Gastroesophageal sphincter (tissue), 4 donors: ENCODE measurements at places on chromosomes 12 and 14.

DNA sequence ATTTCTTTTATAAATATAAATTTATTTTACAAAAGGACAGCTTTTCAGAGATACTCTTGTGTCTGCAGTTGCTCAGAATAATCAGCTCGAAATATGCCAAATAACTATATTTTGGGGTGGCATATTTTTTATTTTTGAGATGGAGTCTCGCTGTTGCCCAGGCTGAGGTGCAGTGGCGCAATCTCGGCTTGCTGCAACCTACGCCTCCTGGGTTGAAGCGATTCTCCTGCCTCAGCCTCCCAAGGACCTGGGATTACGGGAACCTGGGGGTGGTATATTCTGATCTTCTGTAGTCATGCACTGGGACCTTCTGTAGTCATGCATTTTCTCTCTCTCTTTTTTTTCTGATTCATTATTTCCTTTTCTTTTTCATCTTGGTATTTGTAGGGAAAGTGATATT, 135.0 kb upstream of the AMIGO2 start:
- no peak for ATAC-seq
- H3K4me3 ChIP-seq, result no peak overlapping the region
- no peaks in the 10 kb centered on the region for H3K4me1 ChIP-seq

GRCh38 chr12:108515916-108516315, 839 bp downstream of the FICD start:
- H3K36me3 ChIP-seq, result peaks cover 43% of the 10 kb centered on the region
- ATAC-seq, result no peak
- peaks cover 8% of the 10 kb centered on the region for H3K4me1 ChIP-seq
- no peak overlapping the region for H3K27ac ChIP-seq
- H3K27me3 ChIP-seq, result no peaks in the 10 kb centered on the region

- ATAC-seq, result no peak
- no peak overlapping the region for H3K4me3 ChIP-seq
- no peaks in the 10 kb centered on the region for H3K27me3 ChIP-seq
- no peaks in the 10 kb centered on the region for H3K36me3 ChIP-seq
- no peaks in the 10 kb centered on the region for H3K4me1 ChIP-seq
Measured at GRCh38 chr12:67152451-67152850, 116.7 kb upstream of the CAND1 start.

DNA sequence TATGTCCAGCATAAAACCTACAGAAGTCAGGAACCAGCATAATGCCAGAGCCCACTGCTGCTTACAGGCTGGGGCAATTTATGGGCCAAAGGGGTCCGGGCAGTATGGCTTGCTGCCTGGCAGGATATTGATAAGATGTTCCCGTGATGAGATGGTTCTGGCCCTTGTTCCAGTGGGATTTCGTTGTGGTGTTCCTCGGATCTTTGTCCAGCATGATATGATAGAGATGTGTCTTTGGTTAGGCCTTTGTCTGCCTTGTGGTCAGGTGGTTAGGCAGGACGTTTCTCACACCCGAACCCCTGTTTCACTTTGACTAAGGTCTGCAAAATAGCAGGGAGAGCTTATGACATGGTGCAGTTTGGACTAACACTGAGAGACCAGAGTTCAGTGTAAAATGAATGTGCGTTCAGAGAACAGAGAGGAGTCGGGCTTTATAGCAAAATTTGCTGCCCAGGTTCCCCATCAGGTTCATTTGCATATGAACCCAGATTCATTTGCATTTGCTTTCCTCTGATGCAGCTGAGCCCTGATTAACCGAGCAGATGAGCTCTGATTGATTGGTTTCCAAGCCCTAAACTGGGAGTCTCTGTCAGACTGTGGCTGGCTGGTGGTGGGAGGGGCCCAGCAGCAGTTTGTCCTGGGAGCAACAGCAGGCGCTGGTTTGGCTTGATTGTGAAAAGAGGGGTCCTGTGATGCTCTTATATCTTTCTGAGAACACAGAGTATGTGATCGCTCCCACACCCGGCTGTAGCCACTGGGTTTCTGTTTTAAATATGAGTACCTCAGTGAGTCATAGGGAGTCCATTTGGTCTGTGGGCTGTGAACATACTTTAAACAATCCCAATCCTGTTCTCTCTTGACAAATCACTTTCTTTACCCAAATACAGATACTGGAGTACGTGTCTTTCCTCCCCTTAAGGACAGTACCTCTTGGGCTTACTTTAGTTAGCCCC, 156.3 kb upstream of the PZP start:
- ATAC-seq, result no peak
- no peak overlapping the region for H3K4me3 ChIP-seq
- no peaks in the 10 kb centered on the region for H3K27me3 ChIP-seq
- H3K4me1 ChIP-seq, result no peaks in the 10 kb centered on the region
- no peaks in the 10 kb centered on the region for H3K36me3 ChIP-seq

DNA sequence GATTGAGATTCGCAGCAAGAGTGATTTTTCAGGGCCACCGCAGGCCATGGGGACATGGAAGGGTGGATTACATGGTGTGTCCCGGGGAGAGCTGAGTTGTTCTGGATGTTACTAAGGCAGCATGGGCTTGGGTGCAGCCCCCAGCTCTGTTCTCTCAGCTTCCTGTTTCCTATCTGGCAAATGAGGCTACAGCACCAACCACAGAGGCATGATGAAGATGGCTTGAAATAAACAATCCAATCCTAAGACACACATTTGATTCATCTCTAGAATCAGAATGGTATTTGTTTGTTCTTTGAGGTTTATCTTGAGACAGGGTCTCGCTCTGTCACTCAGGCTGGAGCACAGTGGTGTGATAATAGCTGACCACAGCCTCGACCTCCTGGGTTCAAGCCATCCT, 21.6 kb downstream of the GLTP start:
- H3K36me3 ChIP-seq, result peaks cover 66% of the 10 kb centered on the region
- H3K27ac ChIP-seq, result no peak overlapping the region
- no peak for ATAC-seq
- no peaks in the 10 kb centered on the region for H3K27me3 ChIP-seq
- H3K4me1 ChIP-seq, result no peaks in the 10 kb centered on the region
- no peak overlapping the region for H3K4me3 ChIP-seq

DNA sequence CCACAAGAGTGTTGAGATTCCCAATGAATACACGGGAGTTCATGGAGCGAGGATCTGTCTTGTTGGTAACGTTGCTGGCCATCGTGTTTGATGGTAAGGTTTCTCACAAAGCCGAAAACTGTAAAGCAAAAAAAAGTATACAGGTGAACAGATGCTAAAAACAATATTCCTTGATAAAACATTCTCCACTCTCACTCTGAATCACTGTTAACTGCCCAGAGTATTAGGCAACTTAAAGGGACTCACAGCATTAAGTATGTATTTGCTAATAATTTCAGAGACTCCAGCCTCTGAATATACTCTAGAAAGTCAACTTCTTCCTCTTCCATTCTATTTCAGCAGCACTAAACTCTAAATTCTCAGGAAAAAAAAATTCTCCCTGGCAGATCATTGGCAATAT, 35.1 kb downstream of the HNRNPC start:
- peaks cover 52% of the 10 kb centered on the region for H3K36me3 ChIP-seq
- no peak overlapping the region for H3K4me3 ChIP-seq
- no peaks in the 10 kb centered on the region for H3K27me3 ChIP-seq
- peaks cover 16% of the 10 kb centered on the region for H3K4me1 ChIP-seq
- ATAC-seq, result no peak
- H3K27ac ChIP-seq, result no peak overlapping the region

- peak overlapping the region; percentile 84 for H3K27ac ChIP-seq
- peaks cover 14% of the 10 kb centered on the region for H3K4me1 ChIP-seq
- H3K36me3 ChIP-seq, result no peaks in the 10 kb centered on the region
- no peak overlapping the region for H3K4me3 ChIP-seq
Measured at GRCh38 chr14:76919431-76920330, 93.5 kb downstream of the LRRC74A start.

DNA sequence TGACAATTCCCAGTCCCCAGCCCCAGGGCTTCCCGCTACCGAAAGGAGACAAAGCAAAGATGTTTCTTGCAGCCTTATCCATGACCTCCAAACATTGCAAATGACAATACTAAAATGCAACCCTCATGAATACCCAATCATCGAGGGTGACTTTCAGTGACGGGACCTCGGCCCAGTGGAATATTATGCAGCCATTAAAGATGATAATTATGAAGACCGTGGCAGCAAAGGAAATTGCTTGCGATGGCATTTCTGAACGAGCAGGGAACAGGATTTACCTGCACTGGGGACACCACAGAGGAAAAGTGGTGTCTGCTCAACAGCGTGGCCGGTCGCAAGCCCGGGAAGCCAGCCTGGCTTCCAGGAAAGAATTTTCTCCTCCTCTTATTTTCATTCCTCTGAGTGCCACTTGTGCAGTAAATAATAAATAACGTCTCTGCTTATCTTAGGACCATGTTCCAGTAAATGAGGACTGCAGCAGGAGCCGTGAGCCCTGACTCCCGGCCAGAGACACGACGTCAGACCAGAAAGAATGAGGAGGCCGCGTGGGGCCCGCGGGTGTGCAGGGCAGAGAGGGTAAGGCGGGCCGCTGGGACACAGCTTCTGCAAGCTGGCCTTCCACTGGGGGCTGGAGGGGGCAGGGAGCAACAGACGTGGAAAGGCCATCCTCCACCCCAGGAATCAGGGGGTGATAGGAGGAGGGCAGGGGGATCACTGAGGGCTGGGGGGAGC, 6.6 kb downstream of the C14orf180 start:
- no peak overlapping the region for H3K27ac ChIP-seq
- H3K36me3 ChIP-seq, result no peaks in the 10 kb centered on the region
- H3K27me3 ChIP-seq, result peaks cover 43% of the 10 kb centered on the region
- no peak for ATAC-seq
- no peak overlapping the region for H3K4me3 ChIP-seq
- no peaks in the 10 kb centered on the region for H3K4me1 ChIP-seq

- no peaks in the 10 kb centered on the region for H3K36me3 ChIP-seq
- ATAC-seq, result no peak
- H3K4me1 ChIP-seq, result peaks cover 16% of the 10 kb centered on the region
- no peak overlapping the region for H3K4me3 ChIP-seq
Measured at GRCh38 chr14:33569821-33570687, 380.8 kb downstream of the EGLN3 start.

DNA sequence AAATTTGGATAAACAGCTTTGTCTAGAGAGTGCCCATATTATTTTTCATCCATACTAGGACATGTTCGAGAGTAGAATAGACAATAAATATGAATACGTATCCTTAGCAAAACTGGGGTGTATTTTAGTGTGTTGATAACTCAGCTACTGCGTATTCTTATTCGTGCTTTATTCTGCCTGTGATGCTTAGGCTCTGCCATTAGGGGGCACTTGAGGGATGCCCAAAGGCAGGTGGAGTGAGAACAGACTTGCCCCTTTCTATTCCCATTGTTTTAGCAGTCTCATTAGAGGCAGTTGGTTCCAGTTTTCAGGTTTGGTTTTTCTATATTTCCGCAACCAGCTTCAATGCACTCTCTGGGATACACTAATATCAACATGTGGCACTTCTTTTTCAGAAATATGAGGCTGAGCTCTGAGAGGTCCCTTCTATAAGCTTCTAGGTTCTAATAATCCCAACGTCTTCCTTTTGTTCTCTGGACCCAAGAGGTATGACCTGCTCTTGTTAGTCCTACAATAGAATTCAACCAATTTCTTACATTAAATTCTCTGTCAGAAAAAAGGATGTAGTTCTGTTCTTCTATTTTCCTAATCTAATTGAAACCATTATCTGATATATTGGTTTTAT, 985.7 kb upstream of the FBXO33 start:
- no peak overlapping the region for H3K27ac ChIP-seq
- H3K4me3 ChIP-seq, result no peak overlapping the region
- H3K36me3 ChIP-seq, result no peaks in the 10 kb centered on the region
- H3K27me3 ChIP-seq, result no peaks in the 10 kb centered on the region
- no peak for ATAC-seq

GRCh38 chr12:102095677-102096263, 24.1 kb downstream of the NUP37 start:
- no peak for ATAC-seq
- no peak overlapping the region for H3K27ac ChIP-seq
- no peaks in the 10 kb centered on the region for H3K4me1 ChIP-seq
- no peaks in the 10 kb centered on the region for H3K36me3 ChIP-seq

GRCh38 chr14:89198544-89199329, 218.3 kb downstream of the FOXN3 start:
- peak; percentile 35 for ATAC-seq
- no peak overlapping the region for H3K27ac ChIP-seq
- no peaks in the 10 kb centered on the region for H3K36me3 ChIP-seq
- peaks cover 8% of the 10 kb centered on the region for H3K4me1 ChIP-seq

GRCh38 chr14:105076805-105077648, 11.8 kb upstream of the GPR132 start:
- no peaks in the 10 kb centered on the region for H3K4me1 ChIP-seq
- H3K36me3 ChIP-seq, result no peaks in the 10 kb centered on the region
- ATAC-seq, result no peak
- H3K27ac ChIP-seq, result no peak overlapping the region
- H3K27me3 ChIP-seq, result peaks cover 52% of the 10 kb centered on the region

- peak overlapping the region; percentile 92 for H3K27ac ChIP-seq
- peaks cover 19% of the 10 kb centered on the region for H3K4me1 ChIP-seq
- H3K4me3 ChIP-seq, result peak overlapping the region; percentile 34
- H3K27me3 ChIP-seq, result no peaks in the 10 kb centered on the region
- ATAC-seq, result peak; percentile 50
Measured at GRCh38 chr12:6613015-6613775, 6.0 kb upstream of the CHD4 start.

DNA sequence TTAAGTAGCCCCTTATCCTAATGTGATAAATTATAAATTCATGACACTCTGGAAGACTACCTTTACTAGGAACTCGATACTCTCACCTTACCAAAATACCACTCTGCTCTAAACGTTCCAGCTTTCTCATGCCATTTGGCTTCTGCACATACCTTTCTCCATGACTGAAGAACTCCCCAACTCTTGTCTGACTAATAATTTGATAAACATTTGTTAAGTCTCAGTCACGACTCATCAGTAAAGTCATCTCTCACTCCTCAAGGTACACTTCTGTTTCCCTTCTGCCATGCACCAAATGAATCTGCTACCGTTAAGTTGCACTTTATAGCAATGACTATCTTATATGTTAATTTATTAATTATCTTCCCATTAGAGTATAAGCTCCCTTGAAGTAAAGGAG, 498.3 kb upstream of the NOVA1 start:
- H3K27ac ChIP-seq, result no peak overlapping the region
- H3K4me1 ChIP-seq, result no peaks in the 10 kb centered on the region
- no peak overlapping the region for H3K4me3 ChIP-seq

GRCh38 chr12:86772696-86773095, 516.5 kb upstream of the MGAT4C start:
- H3K36me3 ChIP-seq, result no peaks in the 10 kb centered on the region
- no peak for ATAC-seq
- no peaks in the 10 kb centered on the region for H3K4me1 ChIP-seq
- no peak overlapping the region for H3K4me3 ChIP-seq
- H3K27ac ChIP-seq, result no peak overlapping the region
